Hematopoietic multipotent progenitor cell treated with erythropoietin and hydrocortisone succinate and interleukin-3 and kit ligand, for 15 days (in vitro differentiated cells): ENCODE measurements at places on chromosomes 11 and 22.
A peak's percentile ranks its signal among the peaks of the same experiment; 100 is the strongest.

GRCh38 chr11:45384711-45385241 lies 98.6 kb upstream of the SYT13 start:
- no peak for DNase-seq

- no peak for DNase-seq
These were observed 15.1 kb downstream of the CRELD2 start for GRCh38 chr22:49933236-49934159.

DNA sequence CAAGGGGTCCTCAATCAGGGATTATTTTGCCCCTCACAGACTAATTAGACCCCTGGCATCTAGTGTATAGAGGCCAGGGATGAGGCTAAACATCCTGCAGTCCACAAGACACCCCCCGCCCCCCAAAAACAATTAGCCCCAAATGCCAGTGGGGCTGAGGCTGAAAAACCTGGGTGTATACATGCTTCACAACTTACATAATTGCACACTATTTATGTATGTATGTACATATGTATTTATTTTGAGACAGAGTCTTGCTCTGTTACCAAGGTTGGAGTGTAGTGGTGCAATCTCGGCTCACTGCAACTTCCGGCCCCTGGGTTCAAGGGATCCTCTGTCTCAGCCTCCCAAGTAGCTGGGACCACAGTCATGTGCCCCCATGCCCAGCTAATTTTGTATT lies 28.8 kb upstream of the SHANK2 start:
- no peak for DNase-seq

DNA sequence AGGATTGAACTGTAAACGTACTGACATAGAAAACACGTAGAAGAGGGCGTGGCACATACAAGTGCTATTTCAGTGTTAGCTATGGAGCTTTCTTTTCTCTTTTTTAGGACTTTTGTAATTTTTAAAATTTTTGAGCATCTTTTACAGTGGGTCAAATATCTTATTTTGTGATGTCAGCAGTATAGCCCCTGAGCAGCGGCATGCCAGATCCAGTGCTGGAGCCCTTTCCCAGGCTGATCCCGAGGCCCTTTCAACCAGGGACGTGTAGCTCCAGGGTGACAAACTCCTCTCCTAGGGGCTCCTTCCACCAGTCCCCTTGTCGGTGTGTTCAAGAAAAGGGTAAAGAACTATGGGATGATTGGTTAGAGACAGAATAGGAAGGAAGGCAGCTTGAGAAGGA lies 777.0 kb downstream of the NTM start:
- no peak for DNase-seq

DNA sequence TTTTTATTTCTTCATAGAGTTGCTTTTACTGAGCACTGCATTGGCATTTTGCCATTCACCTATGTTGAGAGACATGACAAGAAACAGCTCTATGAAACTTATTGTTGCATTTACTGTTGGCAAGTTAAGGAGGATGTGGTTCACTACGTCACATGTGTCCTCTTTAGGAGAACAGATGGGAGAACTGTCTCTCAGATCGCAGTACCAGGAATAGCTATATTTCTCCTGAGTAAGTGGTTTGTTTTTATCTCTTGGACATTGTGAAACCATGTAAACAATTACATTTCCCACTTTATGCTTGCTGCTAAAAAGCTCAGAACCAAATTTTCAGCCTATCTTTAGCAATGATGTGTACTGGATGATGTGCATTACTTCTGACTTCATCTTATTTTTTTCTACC lies 34.8 kb upstream of the PSMA1 start:
- DNase-seq = no peak

GRCh38 chr11:69131644-69132300 lies 24.0 kb upstream of the SMIM38 start:
- DNase-seq = no peak

GRCh38 chr11:82937554-82937953 lies 36.0 kb downstream of the DDIAS start:
- DNase-seq = no peak

- DNase-seq = no peak
These were observed 5.0 kb upstream of the RFPL3 start for GRCh38 chr22:32352681-32353080.

DNA sequence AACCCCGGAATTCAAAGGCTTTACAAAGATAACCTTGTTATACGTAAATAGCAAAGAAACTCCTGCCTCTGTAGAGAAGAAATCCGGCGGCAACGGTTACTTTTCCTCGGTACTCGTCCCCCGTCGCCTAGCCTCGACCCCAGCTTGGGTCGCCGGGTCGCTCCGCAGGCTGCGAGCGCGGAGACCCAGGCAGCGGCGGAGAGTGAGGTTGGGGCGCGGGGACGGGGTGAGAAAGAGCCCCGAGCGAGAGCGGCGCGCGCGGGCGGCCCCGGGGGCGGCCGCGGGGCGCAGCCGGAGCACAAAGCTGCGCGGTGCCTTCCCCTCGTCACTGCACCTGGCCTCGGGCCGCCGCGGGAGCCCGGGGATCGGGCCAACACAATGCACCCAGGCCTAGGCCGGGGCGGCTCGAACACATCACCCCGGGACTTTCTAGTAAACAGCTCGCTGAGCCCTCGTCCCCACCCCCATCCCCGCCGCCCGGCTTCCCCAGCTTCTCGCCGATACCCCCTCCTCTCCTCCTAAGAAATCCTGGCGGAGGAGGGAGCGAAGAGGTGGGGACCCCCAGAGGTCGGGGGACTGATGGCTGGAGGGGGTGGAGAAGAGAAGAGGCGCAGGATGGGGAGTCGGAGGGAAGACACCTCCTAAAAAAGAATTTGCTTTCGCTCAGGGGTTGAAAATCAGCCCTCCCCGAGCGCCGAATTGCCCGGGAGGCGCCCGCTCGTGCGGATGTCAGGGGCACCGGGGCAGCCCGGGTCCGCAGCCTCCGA lies 845 bp downstream of the MPPED2 start:
- DNase-seq = no peak

GRCh38 chr11:36628765-36629244 lies 30.8 kb upstream of the RAG2 start:
- no peak for DNase-seq

DNA sequence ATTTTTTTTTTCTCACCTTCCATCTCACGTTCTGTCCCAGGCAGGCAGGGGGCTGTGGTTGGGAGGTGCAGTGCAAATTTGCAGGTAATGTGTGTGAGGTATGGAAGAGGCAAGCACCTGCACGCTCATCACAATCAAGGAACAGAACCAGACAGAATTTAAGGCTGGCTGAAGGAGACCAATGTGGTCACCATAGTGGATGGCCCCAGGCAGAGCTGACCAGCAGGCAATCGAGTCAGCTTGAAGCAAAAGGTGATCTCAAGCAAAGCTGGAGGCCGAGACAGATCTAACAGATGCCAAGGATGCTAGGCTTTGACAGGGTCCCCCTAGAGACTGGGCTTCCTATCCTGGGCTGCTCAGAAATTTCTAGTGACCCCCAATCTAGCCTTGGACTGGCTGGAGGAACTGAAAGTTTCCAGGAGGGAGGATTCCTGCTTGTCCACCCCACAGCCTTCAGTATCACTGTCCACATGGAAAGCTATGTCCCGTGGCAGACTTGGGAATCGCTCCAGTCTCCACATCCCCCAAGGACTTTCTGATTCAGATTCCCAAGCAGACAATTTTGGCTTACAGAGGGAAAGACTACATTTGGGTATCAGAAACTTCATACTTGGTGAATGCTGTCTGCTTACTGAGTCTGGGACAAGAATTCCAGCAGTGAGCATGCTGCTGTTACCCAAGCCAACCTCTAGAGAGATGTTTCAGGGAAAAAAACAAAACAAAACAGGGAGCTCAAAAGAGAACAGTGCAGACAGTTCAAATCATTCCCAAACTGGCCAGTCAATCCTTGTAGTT lies 9.0 kb upstream of the MICAL3 start:
- no peak for DNase-seq

GRCh38 chr11:118194835-118195627 lies 18.6 kb upstream of the SCN2B start:
- DNase-seq = no peak

DNA sequence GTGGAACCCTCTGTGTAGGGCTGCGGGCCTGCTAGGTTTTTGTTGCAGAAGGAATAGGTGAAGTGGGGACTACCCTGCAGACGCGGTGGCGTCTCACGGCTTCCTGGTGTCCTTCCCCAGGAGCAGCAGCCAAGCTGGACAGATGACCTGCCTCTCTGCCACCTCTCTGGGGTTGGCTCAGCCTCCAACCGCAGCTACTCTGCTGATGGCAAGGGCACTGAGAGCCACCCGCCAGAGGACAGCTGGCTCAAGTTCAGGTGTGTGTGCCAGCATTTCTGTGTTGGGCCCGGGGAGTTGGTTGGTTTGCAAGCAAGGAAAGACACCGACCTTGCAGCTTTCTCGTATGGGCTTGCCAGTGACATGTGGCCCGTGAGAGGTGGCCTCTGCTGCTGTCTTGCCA lies 15.3 kb downstream of the TAB1 start:
- no peak for DNase-seq

DNA sequence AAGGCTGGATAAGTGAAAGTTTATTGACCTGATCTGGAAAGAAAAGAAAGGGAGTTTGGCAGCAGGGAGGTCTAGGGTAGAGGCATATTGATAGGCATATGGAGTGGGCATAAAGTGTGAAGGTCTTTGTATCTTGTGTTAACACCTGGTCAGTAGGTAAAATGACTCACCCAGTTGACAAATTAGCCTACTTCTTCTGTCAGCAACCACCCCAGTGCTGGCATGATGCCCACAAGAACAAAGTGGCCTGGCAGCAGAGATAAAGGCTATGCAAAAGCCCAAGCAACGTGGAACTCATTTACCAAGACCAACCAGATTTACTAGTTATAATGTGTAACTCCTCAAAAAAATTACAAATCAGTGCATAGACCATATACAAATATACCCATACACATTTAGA lies 4.9 kb downstream of the OR10A3 start:
- peak; percentile 14 for DNase-seq

DNA sequence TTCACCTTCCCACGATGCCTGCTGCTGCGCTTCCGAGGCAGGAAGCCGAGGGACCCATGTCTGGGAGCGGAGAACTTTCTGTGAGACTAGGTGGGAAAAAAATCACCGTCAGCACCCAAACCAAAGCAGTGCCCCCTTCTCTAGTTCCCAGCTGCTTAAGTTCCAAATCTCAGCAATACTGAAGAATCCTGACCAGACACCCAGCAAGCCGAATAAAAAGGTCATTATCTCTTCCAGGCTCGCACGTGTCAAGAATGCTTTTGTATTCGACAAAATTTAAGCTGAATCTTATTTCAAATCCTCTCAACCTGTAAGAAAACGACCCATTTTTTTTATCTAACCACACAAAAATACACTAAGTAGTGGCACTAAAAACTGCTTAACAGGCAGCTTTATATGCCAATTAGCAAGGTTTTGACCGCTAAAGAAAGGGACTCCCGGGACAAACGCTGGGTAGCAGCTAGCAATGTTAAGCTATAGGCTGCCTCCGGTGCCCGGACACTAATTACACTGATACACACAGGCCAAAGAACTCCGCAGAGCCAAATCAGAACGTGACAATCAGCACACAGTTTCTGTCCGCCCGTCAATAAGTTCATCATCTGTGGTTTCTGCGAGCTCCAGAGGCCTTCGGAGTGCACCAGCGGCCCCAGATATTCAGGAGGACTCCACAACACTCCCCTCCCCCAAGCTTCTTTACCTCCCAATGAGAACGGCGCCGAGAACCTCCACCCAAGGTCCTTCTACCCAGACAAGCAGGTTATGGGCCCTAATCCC lies 728 bp downstream of the RPL3 start:
- no peak for DNase-seq

DNA sequence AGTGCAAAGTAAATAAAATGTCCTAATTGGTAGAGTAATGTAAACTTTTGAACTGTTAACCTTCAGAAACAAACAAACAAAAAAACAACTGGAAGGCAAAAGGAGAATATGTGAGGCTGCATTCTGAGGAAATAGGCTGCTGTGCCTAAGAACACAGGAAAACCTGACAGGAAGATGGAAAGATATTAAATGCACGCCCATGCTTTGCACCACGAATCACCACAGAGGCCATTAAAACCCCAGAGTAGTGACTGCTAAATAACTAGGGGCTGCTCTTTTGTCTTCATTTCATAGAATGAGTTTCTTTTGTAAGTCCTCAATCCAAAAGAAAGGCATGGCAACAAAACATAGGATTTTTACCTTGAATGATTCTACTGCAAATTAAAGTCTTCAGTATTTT lies 436.0 kb downstream of the RAB38 start:
- DNase-seq = no peak

DNA sequence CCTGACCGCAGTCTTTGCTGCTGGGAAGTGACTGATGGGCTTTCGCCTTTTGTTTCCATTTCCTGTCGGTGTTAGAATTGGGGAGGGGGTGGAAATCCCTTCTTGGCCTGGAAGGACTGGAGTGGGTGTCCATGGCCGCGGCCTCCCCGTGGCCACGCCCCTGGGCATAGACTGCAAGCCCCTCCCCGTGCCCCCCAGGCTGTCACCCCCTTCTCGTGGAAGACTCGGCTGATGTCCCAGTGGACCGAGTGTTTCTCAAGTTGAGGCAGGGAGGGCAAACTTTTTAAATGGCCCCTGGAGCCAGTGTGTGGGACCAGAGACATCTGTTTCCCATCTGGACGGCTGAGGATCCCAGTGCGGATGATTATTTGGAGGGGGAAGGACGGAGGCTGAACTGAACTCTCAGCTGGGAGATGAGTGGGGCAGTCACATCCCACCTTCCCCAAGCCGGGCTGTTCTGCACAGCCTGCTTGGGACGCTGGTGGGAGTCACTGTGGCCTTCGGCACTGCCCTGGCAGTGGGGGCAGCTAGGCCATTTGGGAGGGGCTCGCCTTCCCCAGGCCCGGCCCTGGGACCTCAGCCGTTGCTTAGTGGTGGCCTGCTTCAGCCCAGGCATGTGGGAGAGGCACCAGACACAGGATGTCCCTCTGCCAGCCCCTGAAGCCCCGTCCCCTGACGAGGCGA lies 1.6 kb downstream of the CD81 start:
- no peak for DNase-seq

DNA sequence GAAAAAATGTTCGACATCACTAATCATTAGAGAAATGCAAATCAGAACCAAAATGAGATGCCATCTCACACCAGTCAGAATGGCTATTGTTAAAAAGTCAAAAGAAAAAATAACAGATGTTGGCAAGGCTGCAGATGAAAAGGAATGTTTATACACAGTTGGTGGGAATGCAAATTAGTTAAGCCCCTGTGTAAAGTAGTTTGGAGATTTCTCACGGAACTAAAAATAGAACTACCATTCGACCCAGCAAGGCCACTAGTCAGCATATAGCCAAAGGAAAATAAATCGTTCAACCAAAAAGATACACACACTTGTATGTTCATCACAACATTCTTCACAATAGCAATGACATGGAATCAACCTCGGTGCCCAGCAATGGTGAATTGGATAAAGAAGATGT lies 503.2 kb downstream of the OPCML start:
- DNase-seq = no peak

DNA sequence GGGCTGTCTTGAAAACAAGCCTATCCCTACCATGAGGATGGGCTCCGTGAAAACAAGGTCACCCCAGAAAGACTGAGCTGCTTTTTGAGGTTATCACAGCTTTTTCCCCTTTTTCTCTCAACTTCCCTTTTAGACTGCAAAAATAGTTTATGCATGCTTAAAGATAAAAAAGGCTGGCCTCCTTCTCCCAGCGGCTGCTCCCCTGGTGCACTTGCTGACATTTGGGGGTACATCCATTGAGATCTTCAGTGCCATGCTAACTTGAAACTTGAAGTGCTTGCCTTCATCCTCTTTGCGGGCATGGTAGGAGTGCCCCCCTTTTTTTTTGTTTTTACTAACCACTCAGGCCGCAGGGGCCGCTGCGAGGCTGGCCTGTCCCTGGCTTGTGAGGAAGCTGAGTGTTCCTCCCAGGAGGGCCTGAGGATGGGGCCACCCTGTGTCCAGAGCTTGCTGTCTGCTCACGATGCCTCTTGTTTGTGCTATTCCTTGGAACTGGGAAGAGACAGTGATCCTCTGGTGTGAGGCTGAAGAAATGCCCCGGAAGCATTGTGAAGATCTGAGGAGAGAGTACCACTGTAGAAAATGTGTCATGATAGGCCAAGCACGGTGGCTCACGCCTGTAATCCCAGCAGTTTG lies 2.2 kb downstream of the TANGO2 start:
- peak; percentile 41 for DNase-seq
